Motor neuron (in vitro differentiated cells): ENCODE measurements at places on chromosomes 13 and 19.

DNA sequence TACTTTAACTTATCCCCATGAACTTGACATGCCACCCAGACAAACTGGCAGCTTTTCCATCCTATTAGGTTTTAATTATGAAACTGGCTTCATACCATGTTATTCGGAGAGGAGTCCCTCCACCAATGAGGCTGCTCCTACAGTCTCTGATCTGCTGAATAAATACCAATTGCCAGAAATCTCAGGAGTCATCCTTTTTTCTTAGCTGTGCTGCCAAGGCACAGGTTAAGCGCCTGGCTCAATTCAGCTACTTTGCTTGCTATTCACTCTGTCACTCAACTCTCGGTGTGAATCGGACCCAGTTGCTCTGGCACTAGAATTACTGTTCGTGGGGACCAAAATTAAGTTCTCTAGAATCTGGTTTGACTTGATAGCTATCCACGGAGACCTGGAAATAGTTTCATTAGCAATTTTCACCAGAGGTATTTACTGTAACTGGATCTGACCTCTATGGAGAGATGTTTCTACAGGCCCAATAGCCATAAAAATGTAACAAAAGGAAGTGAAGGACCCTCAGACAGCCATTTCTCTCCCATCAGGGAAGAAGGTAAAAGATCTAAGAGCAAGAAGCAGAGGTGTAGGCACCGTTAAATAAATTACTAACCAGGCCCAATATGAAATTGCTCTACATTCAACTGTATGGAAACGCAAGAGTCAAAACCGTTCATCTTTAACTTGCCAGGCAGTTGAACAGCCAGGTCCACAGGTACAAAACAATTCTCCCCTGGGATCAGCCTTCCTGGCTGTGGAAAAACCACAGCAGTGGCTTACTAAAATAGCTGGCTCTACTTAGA, 5.4 kb downstream of the ZC3H4 start:
- ATAC-seq: no peak

DNA sequence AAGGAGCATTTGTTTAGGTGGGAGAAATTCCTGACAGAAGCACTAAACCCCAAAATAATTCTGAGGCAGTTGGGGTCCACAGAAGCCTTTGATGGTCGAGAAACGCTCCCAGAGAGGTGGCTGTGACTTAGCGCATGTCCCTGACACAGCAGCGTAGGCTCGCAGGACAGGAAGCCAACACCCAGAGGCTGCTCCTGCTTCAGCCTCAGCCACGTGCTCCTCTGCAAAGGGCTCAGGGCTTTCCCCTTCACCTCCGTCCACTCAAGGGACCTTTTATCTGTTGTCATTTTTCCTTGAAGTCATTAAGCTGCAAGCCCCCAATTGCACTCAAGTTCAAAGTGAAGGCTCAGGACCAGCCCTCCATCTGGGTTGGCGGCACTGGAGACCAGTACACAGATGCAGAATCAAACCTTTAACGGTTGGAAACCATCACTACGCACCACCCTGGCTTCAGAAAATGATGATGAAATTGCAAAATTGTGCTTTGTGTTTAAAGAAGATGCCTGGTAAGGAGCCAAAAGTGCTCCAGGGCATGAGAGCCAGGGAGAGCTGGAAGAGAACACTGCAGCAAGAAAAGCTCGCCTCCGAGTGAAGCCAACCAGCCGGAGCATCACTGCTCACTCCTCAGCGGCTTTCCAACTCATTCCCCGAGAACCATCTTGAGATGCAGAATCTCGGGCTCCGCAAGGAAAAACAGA, 219.6 kb downstream of the RAP2A start:
- ATAC-seq: no peak

DNA sequence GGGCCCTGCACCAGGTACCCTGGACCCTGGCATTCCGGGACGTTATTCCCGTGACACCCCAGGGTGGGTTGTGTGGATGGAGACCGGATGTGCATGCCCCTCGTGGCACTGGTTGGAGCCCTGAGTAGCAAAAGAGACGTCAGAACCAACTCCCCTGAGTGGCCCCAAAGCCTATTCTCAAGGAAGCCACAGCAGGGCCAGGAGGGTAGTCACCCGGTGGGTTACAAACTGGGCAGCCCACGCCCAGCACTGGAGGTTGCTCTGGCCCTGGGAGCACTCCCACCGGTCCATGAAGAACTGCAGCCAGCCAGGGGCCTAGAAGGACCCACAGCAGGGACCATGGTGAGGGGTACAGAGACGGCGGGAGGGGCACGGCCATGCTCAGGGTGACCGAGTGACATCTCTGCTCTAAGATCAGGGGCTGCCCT, 7.5 kb downstream of the KLF16 start:
- peak; percentile 1 for ATAC-seq

DNA sequence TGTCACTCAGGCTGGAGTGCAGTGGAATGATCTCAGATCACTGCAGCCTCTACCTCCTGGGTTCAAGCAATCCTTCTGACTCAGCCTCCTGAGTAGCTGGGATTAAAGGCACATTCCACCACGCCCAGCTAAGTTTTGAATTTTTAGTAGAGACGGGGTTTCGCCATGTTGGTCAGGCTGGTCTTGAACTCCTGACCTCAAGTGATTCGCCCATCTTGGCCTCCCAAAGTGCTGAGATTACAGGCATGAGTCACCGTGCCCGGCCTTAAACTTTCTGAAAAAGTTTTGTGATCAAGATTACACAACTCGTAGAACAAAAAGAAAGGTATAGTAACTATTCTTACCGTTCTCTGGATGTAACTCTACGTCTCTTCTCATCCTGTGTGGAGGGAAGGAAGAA, 21.2 kb downstream of the DNMT1 start:
- ATAC-seq: no peak

DNA sequence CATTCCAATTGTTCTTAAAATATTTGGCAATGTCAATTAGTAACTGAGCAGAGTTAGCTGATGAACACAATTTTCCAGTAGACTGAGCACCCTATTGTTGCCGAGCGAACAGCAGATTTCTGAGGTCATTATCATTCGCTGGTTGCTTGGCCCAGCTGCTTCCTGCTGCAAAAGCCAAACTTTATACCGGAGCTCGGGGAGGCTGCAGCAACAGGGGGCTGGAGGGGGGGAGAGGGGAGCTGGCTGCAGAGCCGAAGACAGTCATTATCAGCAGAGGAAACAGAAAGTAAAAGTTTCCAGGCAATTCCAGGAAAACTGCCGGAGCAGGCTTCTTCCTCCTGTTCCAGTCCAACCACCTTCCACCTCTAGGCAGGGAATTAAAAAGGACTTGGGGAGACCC, 77.9 kb downstream of the ZNF536 start:
- peak; percentile 76 for ATAC-seq

- no peak for ATAC-seq
These were observed 18.5 kb downstream of the PALM start for GRCh38 chr19:726993-727956.

DNA sequence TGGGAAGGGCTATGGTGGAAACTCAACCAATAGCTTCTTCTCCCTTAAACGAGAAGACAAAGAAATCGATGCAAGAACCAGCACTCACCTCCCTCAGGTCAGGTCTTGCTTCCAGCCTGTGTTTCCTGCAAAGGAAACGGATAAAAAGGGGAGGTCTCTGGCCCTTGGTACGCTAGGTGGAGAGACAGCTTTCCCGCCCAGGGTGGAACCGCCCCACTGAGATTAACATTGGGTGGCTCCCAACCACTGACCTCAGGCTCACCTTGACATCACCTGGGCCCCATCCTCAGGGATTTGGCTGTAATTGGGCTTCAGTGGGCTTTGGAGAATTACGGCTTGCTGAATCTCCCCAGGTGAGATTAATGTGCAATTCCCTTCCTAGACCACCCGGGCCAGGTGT, at the start of gene NLRP7:
TSS of gene NLRP7 (minus strand) at position 150 of the 400 bp plus-strand sequence.
- no peak for ATAC-seq

DNA sequence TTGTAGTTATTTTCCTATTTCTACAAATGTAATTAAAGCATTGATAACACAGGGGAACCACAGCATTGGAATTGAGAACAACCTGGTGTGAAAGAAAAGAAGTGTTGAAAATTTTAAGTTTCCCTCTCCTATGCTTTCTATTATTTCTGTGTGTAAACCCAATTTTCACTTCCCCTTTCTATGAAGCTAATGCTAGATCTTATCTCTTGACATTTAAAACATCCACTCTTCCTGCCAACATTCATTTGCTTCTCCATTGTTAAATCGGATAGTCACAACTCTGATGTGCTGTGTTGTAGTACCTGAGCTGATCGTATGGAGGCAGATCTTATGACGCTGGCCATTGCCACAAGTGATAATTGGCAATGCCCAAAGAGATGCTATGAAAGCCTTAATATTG, 203.0 kb downstream of the ITGBL1 start:
- no peak for ATAC-seq

GRCh38 chr13:103164251-103164650, 98.0 kb upstream of the SLC10A2 start:
- ATAC-seq: peak; percentile 49

DNA sequence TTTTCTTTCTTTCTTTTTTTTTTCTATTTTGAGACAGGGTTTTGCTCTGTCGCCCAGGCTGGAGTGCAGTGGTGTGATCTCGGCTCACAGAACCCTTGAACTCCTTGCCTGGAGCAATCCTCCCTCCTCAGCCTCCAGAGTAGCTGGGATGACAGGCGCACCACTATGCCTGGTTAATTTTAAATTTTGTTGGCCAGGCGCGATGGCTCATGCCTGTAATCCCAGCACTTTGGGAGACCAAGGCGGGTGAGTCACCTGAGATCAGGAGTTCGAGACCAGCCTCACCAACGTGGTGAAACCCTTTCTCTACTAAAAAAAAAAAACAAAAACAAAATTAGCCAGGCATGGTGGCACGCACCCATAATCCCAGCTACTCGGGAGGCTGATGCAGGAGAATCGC, 8.7 kb upstream of the SBNO2 start:
- ATAC-seq: no peak

GRCh38 chr13:110913322-110914080, 1.4 kb downstream of the ANKRD10 start:
- no peak for ATAC-seq

- ATAC-seq: no peak
These were observed 1.0 kb downstream of the COL4A1 start for GRCh38 chr13:110305949-110306339.

- no peak for ATAC-seq
These were observed 54.2 kb upstream of the USE1 start for GRCh38 chr19:17160908-17161307.

- no peak for ATAC-seq
These were observed 333.2 kb downstream of the DNAJC15 start for GRCh38 chr13:43356567-43356966.

DNA sequence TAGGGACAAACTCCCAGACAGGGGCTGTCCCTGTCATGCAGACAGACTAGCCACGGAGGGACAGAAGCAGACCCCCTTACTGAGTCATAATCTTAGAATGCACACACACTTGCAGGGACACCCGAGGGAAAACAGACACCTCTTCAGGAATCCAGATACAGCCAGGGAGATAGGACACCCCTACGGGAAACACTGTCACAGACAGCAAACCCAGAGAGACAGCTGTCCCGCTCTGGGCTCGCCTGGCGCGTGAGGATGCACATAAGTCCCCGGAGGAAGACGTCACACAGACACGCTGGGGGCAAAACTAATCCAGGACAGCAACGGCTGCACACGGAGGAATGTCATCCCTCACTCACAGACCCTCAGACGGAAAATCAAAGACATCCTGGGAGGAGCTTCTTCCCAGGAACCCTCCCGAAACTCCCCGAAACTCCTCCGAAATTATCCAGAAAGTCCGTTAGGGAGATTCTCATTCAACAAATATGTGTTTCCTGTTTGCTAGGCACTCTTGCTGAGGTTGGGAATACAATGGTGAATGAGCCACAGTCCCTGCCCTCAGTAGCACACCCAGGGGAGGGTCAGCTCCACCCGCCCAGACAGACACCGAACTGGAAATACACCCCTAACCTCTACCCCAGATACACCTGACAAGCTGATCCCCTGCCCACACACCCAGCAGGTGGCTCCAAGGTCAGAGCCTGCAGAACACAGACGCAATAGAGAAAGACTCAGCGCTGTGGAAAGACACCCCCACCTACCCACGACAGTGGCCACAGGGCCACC, 15.2 kb upstream of the TOMM40 start:
- no peak for ATAC-seq

GRCh38 chr19:48458016-48458415, 2.6 kb downstream of the KCNJ14 start:
- ATAC-seq: no peak

- peak; percentile 44 for ATAC-seq
These were observed 19.0 kb downstream of the OLFM2 start for GRCh38 chr19:9917321-9917720.

- ATAC-seq: peak; percentile 20
These were observed 1.3 kb downstream of the MEIS3 start for GRCh38 chr19:47417746-47418691.

DNA sequence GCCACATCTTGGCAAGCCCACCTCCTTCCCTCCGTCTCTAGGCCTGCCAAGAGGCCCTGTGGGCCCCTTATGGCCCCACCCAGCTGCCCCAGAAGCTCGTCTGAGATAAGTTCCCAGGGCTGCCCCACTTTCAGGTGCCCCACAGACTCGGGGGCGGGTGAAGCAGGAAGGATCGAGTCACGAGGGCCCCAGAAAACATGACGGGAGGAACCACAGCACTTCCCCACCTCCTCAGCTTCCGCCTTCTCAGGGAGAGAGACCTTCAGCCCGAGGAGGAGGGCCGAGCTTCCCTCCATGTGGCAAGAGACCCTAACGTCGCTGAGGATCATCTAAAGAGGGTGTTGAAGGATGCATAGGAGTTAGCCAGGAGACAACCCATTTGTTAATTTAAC, 4.5 kb upstream of the IL12RB1 start:
- ATAC-seq: no peak

GRCh38 chr13:98910501-98910951, 67.3 kb downstream of the DOCK9 start:
- no peak for ATAC-seq

- ATAC-seq: no peak
These were observed 17.8 kb downstream of the ALOX5AP start for GRCh38 chr13:30753030-30753616.

GRCh38 chr19:3665681-3666544, 34.4 kb downstream of the PIP5K1C start:
- peak; percentile 45 for ATAC-seq

- ATAC-seq: no peak
These were observed 2.9 kb upstream of the DCUN1D2 start for GRCh38 chr13:113493315-113493951.

GRCh38 chr19:34254698-34255432, 511 bp downstream of the GARRE1 start:
- ATAC-seq: peak; percentile 77

GRCh38 chr13:31895691-31896090, 135.9 kb upstream of the FRY start:
- ATAC-seq: peak; percentile 62

- no peak for ATAC-seq
These were observed 27.2 kb downstream of the RANBP3 start for GRCh38 chr19:5950741-5951140.

DNA sequence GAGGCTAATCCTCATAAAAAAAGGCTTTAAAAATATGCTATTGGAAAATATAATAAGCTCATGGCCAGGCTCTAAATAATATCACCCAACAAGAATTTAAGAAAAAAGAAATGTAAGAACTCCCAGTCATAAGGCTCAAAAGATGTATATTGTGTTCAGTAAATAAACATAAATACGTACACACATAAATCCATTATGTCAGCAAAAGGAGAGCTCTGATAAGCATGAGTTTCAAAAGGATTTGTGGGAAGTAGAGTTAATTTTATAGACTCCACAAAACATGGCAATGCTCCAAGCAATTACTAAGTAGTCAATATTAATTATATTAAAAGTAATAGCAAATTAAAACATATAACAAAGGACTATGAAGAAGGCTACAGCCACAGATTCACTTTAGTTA, 37.3 kb upstream of the TRPC4 start:
- ATAC-seq: no peak

GRCh38 chr13:113882267-113882630, 18.4 kb upstream of the GAS6 start:
- no peak for ATAC-seq
